Right ventricle myocardium superior (tissue), 1 donor: ENCODE measurements at places on chromosomes 3 and 15. TPM values are rescaled to one million over a fixed set of nuclear protein-coding genes. Genes with fewer than 3 reads are reported as not detected.

Gene GRK7
- total RNA-seq, result not detected

Gene CD200
- total RNA-seq, result 0.91 TPM

Gene RTP1
- not detected for total RNA-seq

Gene PLIN1
- 9.9 TPM for total RNA-seq

Gene KLF15
- 34.0 TPM for total RNA-seq

Gene TRNT1
- total RNA-seq, result 14.3 TPM

Gene ADGRG7
- total RNA-seq, result not detected

Gene DUOXA1
- 0.56 TPM for total RNA-seq

Gene RARRES1
- total RNA-seq, result 9.1 TPM

Gene A4GNT
- not detected for total RNA-seq

Gene C3orf49
- not detected for total RNA-seq

Gene SLC2A2
- not detected for total RNA-seq

Gene MUSTN1
- total RNA-seq, result 17.8 TPM

Gene ACKR4
- 2.9 TPM for total RNA-seq

Gene FNDC3B
- total RNA-seq, result 56.1 TPM

Gene PLSCR5
- total RNA-seq, result not detected

Gene POTEB2
- total RNA-seq, result not detected

Gene MCTP2
- 1.2 TPM for total RNA-seq

Gene FOXB1
- not detected for total RNA-seq

Gene TMEM158
- total RNA-seq, result 0.48 TPM

Gene TMOD2
- 7.3 TPM for total RNA-seq

Gene APH1B
- 7.1 TPM for total RNA-seq

Gene KBTBD12
- total RNA-seq, result 29.4 TPM
